ENCODE measurements at places on chromosomes 6 and 20. TPM values are rescaled to one million over a fixed set of nuclear protein-coding genes. Genes with fewer than 3 reads are reported as not detected.

DNA sequence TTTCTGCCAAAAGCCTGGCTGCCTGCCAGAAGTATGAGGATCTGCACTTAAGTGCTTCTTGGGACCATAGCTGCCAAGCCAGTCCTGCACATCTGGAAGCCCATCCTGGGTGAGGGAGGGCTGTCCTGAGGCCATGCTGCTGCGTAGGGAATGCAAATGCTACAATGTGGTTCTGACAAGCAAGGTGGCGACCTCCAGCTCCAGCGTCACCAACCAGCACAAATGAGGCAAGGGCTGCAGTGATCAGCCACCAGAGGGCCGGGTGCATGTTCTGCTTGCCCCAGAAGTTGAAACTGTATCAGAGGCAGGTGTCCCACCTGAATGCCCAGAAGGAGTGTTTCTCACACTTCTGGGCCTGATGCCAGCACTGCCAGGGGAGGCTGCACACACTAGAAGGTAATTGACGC lies 99.1 kb upstream of the KCNQ5 start:
- H3K4me1 ChIP-seq: peaks cover 38% of the 10 kb centered on the region
- no peak for DNase-seq
- no peak overlapping the region for H3K27ac ChIP-seq
- H3K4me3 ChIP-seq: no peak overlapping the region
- no peaks in the 10 kb centered on the region for H3K36me3 ChIP-seq
- H3K27me3 ChIP-seq: no peaks in the 10 kb centered on the region

DNA sequence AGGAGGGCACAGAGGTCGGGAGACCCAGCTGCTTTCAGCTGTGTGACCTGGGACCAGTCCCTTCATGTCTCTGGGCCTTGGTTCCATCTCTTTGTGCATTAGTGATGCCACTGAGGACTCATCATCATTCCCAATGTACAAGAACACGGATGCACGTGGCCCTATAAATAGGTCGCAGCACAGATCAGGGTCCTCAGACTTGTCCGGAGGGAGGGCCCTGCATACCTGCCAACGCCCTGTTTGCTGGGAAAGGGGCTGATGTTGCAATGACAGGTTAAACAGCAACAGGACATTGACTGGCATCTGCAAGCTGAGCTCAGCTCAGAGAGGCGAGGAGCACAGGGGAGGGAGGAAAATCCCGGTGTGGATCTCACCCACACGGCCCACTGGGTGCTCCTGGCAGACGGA lies 21.8 kb downstream of the TGM2 start:
- H3K27ac ChIP-seq: peak overlapping the region; percentile 96
- H3K27me3 ChIP-seq: peaks cover 2% of the 10 kb centered on the region
- DNase-seq: no peak
- peaks cover 24% of the 10 kb centered on the region for H3K36me3 ChIP-seq

DNA sequence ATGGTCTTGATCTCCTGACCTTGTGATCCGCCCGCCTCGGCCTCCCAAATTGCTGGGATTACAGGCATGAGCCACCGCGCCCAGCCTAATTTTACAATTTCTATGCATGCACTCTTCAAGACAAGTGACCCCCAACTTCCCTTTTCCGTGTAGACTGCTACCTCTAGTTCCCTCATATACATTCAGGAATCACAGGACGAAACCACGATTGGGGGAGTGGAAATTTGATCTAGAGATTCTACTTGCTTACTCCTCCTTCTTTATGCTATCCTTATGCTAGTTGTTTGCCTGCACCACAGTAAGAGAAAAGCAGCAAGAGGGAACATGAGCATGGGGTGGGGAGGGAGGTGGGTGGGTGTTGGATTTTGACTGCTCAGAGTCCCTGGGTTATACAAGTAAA lies 34.9 kb downstream of the OSTM1 start:
- H3K36me3 ChIP-seq: peaks cover 5% of the 10 kb centered on the region
- no peak overlapping the region for H3K4me3 ChIP-seq
- 0 out of 2 replicates have a peak, but pooled peaks cover 1% of the 10 kb centered on the region for H3K27me3 ChIP-seq
- no peaks in the 10 kb centered on the region for H3K4me1 ChIP-seq
- DNase-seq: no peak

GRCh38 chr6:45491048-45491735 lies 113.5 kb upstream of the SUPT3H start:
- no peak overlapping the region for H3K27ac ChIP-seq
- peaks cover 13% of the 10 kb centered on the region for H3K36me3 ChIP-seq
- H3K27me3 ChIP-seq: no peaks in the 10 kb centered on the region
- no peak for DNase-seq

The DOK5 gene
- total RNA-seq: 0.13 TPM

Measured in HFFc6 (cell line).